ENCODE measurements at places on chromosomes 13 and 19.

DNA sequence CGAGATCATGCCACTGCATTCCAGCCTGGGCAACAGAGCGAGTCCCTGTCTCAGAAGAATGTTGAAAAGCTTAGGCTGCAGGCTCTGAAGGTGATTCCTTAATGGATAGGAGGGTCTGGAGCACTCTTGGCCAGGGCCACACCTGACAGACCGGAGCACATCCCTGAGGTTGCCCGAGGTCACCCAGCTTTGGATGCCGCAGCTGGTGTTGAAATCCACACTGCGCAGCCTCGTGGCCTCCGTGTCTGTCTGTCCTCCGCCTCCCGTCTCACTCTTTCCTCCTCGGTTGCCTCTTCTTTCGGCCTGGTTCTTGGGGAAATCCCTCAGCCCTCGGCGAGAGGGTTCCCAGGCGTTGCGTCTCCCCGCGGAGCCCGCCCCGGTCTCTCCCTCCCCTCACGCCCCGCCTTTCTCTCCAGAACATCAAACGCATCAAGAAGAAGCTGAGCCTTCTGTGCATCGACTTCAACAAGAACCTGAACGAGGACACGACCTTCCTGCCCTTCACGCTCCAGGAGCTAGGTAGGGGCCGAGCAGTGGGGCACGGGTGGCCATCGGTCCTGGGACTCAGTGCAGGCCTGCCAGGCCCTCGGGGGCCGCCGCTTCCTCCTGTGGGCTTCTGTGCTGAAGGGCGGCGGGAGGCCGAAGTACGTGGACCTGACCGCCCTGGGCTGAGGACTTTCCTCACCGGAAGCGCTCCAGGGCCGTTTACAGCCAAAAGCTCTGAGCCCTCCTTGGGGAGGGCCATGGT, 14.1 kb downstream of the THOP1 start:
- DNase-seq: no peak

DNA sequence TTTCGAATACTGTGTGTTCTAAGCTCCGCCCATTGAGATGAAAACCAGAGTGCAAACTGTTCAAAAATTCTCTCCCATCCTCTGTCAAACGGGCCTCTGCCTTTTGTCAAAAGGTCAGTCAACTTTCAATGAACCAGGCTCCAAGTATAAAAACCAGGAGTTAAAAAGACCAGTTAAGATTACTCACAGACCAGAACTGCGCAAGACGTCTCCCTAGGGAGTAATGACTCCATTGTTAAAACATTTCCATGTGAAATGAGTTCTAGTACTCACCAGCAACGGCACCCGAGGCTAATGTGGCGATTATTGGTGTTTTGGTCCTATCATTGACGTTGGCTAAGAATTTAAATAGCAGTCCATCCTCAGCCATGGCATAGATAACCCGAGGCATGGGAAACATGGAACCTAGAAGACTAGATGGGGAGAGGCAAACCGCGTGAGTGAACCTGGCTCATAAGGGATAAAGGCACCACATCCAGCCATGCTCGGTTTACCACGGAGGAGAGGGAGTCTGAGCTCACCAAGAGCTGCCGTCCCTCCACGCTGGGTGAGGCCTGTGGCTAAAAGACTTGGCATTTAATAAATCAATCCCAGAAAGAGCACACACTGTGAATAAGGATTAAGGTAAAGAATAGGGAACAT, 73.3 kb downstream of the SLC7A1 start:
- DNase-seq: peak; percentile 95

DNA sequence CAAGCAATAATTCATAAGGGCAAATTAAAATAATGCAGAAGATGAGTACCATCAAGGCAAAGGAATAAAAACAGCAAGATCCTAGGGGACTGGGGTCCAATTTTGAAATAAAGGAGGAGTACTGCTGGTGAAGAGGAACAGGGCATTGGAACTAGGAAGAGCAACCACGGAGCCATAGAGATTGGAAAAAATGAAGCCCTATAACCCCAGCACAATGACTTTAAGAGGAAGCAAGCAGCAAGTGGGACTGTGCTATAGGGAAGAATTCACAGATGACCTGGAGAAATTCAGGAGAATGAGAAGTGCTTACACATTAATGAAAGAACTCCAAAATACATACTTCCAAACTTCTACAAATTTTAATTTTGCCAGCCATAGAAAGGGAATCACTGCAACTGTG, 44.9 kb upstream of the ITM2B start:
- no peak for DNase-seq

- DNase-seq: peak; percentile 30
Measured at GRCh38 chr13:25923217-25924085, 128.4 kb downstream of the SHISA2 start.

- peak; percentile 56 for DNase-seq
Measured at GRCh38 chr13:104586051-104586746, 1520.0 kb upstream of the SLC10A2 start.

GRCh38 chr19:13968383-13968935, 16.1 kb downstream of the DCAF15 start:
- DNase-seq: no peak

- DNase-seq: no peak
Measured at GRCh38 chr13:26017196-26017921, 34.5 kb downstream of the SHISA2 start.

DNA sequence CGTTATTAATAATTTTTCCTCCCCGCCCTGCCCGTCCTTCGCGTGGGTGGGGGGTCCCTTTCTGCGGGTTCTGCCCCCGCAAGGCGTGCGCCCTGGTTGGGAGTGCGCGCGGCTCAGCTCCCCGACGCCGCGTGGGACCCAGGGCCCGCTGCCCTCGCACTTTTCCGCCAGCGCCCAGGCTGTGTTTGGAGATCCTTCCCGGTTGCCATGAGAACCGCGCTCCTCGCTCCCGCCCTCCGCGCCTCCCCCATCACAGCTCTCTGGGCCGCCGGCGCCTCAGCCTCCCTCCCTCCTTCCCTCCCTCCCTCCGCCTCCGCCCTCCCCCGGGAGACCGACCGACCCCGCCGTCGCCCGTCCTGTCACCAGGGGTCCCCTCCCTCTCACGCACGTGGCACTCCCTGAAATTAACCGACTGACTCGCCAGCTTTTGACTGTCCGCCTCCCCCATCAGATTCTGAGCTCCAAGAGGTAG, 2.4 kb upstream of the SSBP4 start:
- peak; percentile 97 for DNase-seq

- no peak for DNase-seq
Measured at GRCh38 chr19:9115307-9115813, at the start of gene OR7G1. Gene OR7G1, minus strand, starts transcription at chr19:9115763. Its CDS starts 0 bp downstream, at chr19:9115763.

GRCh38 chr19:54431255-54431838, 16.1 kb downstream of the TTYH1 start:
- no peak for DNase-seq

DNA sequence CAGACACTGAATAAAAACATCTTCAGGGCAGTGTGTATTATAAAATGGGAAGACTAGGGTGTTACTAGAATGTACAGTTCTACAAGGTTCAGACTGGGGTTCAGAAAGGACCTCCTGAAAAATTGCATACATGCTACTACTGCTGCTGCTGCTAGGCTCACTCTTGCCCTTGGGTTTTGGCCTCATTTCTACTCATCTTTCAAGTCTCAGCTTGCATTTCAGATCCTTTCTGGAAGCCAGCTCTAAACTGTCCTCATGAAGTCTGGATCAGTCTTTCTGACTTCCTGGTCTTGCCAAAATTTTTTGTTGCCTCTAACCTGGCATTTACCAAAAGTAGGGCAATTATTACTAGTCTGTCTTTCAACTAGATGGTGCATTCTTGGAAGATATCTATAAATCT, 393.3 kb downstream of the DIAPH3 start:
- DNase-seq: no peak

- no peak for DNase-seq
Measured at GRCh38 chr13:46565808-46566750, 13.1 kb downstream of the LRCH1 start.

GRCh38 chr19:32403291-32403995, 2.1 kb upstream of the DPY19L3 start:
- no peak for DNase-seq

All from mesenchymal stem cell (in vitro differentiated cells and primary cell).